ENCODE measurements at places on chromosomes 1 and 21.
A peak's percentile ranks its signal among the peaks of the same experiment; 100 is the strongest.

GRCh38 chr1:185636848-185637247, 97.3 kb upstream of the HMCN1 start:
- peak overlapping the region; percentile 89 for H3K27ac ChIP-seq
- no peaks in the 10 kb centered on the region for H3K27me3 ChIP-seq
- peak; percentile 61 for DNase-seq
- H3K4me1 ChIP-seq, result peaks cover 17% of the 10 kb centered on the region
- peaks cover 27% of the 10 kb centered on the region for H3K36me3 ChIP-seq

DNA sequence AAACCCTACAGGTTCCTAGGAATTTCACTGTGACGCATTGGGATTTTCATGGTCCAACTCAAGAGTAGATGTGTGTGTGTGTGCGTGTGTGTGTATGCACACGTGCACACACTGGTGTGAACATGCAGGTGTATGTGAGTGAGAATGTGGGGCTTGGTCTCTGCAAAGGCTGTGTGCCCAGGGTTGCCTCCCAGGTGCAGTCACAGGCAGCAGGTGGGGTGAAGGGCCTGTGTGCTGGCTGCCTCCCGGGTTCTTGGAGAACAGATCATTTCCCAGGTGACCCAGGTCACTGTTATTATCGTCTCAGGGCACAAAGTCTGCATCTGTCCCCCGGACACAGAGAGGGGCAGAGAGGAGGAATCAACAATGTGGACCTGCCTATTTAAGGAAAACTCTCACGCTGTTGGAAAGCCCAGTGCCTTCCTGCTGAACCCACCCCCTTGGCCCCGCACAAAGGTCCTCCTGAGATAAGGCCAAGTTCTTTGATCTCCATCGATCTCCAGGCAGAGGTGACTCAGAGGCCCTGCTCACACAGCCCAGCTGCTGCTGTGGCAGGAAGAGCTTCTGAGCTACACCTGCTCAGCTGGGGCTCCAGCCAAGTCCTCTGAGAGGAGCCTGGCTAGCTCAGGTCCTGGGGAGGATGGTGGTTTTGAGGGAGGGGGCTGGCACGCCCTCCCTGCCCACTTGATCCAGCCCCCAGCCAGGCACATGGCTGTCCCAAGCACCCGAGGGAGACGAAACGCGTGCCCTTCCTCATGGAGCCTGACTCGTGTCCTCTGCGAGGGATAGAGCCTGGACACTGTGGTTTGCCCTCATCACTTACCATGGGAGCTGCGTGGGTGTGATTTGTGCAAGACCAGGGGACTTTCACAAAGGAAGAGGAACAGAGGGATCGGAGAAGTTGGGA, 134.0 kb upstream of the ARHGEF16 start:
- H3K36me3 ChIP-seq, result no peaks in the 10 kb centered on the region
- no peak overlapping the region for H3K4me3 ChIP-seq
- no peak for DNase-seq
- H3K27me3 ChIP-seq, result peaks cover 2% of the 10 kb centered on the region

DNA sequence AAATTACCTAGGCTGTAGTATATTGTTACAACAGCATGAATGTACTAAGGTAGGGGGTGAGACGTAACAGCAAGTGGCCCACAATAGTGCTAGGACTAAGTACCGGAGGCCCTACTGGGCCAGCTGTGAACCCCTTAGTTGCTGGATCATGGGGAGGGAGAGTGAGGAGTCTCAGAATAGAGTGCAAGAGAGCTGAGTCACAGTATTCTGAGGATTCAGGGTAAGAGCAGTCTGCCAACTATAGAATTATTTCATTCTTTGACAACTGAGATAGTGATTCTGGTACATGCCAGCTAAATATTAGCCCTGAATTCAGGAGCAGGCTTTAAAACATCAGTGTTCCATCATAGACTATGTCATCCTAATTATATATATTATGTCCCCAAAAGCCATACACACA, 218.7 kb downstream of the TM2D1 start:
- H3K36me3 ChIP-seq, result no peaks in the 10 kb centered on the region
- H3K4me3 ChIP-seq, result no peak overlapping the region
- no peak overlapping the region for H3K27ac ChIP-seq
- DNase-seq, result no peak
- peaks cover 15% of the 10 kb centered on the region for H3K27me3 ChIP-seq

GRCh38 chr1:172414331-172414730, 6.2 kb upstream of the C1orf105 start:
- peaks cover 7% of the 10 kb centered on the region for H3K27me3 ChIP-seq
- no peak for DNase-seq
- no peaks in the 10 kb centered on the region for H3K4me1 ChIP-seq

- no peaks in the 10 kb centered on the region for H3K4me1 ChIP-seq
- DNase-seq, result no peak
- H3K27me3 ChIP-seq, result no peaks in the 10 kb centered on the region
- H3K27ac ChIP-seq, result no peak overlapping the region
- no peak overlapping the region for H3K4me3 ChIP-seq
- no peaks in the 10 kb centered on the region for H3K36me3 ChIP-seq
Measured at GRCh38 chr1:71919811-71920509, 362.4 kb downstream of the NEGR1 start.

GRCh38 chr1:3206696-3207095, 137.7 kb downstream of the PRDM16 start:
- no peak overlapping the region for H3K27ac ChIP-seq
- no peaks in the 10 kb centered on the region for H3K4me1 ChIP-seq
- H3K27me3 ChIP-seq, result no peaks in the 10 kb centered on the region

Measured in activated T-helper 1 cell treated with anti-CD3 and anti-CD28 coated beads, Interleukin-12 subunit alpha, Interleukin-12 subunit beta, Interleukin-2, Interleukin-4 antibody, amounts not matched to agents 30 ng/mL and 10 ng/mL and 1 ng/mL, durations not matched to agents 14 hours and 24 hours and 36 hours (primary cell).